ENCODE measurements at places on chromosomes 5 and 9.

DNA sequence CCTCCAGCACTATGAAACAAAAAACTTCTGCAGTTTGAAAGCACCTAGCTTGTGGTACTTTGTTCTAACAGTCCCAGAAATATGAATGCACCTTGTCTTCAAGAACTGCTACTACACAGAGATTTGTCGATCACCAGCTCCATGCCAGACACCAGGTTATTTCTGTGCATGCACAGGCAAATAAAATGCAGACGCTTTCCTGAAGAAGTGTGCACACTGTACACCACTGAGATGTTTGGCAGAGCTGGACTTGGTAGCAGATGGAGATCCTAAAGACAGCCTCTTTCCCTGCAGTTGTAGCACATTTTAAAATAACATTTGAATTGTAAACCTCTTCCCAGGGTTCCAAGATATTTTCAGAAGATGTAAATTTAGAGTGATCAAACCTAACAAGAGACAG is 730.0 kb downstream of the MTRR start:
- no peak for DNase-seq

DNA sequence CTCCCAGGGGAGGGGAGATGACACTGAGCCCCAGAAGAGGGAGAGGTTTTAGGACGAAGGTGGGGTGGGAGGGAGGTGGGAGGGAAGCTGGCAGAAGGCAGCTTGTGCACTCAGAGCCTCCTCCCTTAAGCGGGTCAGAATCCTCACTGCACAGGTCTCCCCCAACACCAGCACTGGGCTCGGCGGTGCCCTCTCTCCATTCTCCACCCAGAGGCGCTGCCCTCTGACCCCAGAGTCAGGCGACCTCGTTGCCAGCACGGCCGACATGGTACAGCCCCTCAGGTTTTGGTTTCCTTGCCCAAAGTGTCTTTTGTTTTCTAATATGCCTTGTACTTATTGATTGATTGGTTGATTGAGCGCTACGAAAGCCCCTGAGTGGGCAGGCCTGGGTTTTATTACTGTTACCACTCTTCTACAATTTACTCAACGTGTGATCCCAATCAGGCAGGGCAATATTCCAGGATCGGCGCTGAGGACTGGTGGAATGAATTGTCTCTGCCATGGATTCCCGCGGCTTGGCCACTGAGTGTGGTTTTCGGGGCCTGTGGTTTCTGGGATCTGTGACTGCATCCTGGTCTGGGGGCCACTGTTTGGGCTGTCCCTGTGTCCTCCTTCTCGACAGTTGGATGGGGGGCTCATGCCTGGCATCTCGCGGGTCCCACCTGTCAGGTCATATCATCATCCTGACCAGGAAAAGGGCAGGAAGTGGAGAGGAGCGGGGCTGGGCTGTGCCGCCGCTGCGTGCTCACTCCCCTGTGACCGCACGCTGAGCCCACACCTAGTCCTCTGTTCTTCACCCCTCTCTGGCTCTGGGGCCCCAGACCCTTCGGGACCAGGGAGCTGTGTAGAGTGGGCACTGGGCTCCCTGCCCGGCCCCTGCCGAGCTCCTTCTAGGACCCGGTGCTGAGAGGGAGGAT is 9.6 kb upstream of the FCN2 start:
- DNase-seq: no peak

DNA sequence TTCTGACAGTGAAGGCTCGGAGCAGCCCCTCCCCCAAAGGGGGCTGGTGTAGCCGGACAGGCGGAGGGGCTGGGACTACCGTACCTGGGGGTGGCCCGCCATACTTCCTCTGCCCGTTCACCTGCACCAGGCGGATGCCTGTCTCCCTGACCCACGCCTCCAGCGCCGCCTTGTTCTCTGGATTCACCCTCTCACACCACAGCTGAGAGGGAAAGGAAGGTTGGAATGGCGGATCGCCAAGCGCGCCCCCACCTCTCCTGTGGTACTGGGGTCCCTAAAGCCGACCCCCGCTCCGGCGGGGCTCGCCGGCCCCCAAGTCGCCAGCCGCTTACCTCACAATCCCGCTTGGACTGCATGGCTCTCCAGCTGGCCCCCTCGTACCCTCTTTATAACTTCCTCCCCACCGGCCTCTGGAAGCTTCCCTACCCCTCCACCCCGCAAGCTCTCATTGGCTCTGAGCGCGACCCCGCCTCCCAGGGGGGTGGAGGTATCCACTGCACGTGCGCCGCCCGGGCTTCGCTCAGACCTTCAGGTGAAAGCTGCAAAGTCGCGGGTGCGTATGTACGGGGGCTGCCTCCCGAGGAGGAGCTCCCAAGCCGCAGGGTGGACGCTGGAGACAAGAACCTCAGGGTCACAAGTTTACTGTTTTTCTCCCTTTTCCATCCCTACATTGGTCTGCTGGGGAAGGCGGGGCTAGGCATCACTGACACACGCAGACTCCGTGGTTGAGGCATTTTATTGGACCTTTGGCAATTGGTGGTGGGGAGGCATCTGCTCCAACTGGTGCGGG is at the start of gene DND1:
Gene DND1 (minus strand): TSS at position 390 of the 790 bp plus-strand sequence. CDS start 34 bp downstream, at position 356.
- DNase-seq: no peak

DNA sequence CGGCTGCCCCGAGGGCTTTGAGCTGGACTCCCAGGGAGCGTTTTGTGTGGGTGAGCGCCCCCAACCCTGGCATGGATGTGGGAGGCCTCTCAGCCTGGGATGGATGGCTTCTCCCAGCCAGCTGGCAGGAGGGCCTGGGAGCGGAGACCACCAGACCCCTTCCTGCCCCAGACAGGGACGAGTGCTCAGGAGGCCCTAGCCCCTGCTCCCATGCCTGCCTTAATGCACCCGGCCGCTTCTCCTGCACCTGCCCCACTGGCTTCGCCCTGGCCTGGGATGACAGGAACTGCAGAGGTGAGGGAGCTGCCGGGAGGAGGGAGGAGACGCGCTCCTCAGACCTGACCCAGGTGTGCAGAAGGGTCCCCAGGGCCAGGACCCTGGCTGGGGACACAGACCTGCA is 17.4 kb upstream of the ASS1 start:
- no peak for DNase-seq

DNA sequence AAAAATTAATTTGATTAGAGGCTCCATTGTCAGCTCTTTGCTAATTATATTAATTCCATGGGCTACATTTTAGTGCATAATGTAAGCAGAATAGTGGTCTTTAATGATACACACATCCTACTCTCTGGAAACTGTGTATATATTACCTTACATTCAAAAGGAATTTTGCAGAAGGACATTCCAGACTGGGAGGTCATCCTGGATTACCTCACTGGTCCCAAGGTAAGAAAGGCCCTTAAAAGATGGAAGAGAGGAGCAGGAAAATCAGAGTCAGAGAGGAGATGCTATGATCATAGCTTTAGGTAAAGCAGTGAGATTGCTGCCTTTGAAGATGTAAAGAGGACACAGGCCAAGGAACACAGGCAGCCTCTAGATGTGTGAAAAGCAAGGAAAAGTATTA is 1180.8 kb downstream of the CDH12 start:
- no peak for DNase-seq

DNA sequence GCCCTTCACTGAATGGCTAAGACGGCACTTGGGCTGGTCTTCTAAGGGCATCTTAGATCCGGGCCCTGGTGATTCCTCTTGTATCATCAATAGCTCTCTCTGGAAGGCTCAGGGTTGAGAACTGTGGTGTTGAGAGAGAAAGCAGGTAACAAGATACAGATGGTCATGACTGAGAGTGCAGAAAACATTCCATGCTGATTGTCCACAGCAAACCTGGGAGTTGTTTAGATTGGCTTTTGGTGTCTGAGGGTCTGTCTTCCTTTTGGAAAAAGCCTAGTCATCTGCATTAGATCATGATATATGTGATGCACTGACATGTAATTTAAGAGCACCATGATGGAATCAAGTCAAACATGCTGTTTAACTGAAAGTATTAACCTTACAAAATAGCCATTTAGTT is 331.9 kb downstream of the ADAMTS6 start:
- DNase-seq: no peak
